ENCODE measurements at places on chromosomes 12 and 14.

- no peak for DNase-seq
Observed at GRCh38 chr14:24177891-24178290, 6.0 kb downstream of the REC8 start.

- no peak for DNase-seq
Observed at GRCh38 chr14:99132821-99133635, 139.0 kb downstream of the BCL11B start.

DNA sequence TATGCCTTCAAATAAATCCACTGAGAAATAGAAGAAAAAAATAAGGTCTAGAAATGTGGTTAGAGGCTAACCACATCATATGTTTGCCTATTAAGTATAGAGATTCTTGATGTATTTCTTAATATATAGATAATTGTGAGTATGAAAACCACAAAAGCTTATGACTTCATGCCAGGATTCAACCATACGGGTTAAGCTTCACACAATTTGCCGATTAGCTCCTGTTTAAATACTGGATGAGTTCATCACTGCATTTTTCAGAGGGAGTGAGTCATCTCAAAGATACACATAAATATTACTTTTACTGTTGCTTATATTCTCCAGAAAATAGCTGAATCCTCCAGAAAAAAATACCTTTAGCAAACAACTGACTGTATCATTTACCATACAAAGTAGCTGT, 79.6 kb downstream of the RPL10L start:
- DNase-seq: no peak

- DNase-seq: no peak
Observed at GRCh38 chr14:75155169-75155568, 21.2 kb downstream of the TMED10 start.

DNA sequence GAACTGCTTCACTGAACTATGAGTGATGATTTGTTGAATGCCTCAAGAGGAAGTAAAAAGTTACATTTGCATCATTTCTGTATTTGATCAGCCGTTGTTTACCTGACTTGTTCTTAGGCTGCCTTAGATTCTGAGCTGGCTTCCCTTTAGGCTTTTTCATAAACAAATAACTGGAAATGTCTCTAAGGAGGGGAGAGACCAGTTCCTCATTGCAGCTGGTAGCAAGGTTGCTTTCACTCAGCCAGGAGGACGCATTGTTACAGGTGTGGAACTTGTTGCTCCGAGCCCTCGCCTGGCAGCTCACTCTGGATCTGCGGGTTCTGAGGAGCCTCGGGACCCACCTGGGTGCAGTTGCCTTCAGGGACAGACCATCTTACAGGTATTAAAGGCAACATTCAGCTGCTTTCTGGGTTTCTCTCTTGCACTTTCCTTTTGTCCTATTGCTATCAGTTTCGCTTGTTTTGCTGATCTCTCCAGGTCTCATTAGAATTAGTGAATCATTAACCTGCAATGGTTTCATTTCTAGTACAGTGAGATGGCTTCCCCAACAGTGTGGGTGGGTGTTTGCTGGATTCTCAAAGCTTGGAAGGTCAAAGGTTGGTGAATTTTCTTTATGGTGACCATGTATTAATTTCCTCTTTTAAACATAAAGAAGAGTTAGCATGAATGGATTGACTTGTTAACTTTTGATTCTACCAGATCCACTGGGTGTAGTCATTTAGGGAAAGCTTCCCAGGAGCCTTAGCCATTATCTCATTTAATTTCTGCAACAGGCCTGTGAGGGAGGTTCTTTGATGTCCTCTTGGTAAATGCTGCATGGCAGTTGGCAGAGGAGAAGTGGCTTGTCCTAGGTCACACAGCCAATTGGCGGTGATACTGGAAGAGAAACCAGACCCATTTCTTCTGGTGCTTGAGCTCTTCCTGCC, at the start of gene PLEKHG7:
Gene PLEKHG7 (plus strand): TSS at position 236 of the 926 bp plus-strand sequence. CDS start 3,643 bp downstream, outside the sequence.
- no peak for DNase-seq

DNA sequence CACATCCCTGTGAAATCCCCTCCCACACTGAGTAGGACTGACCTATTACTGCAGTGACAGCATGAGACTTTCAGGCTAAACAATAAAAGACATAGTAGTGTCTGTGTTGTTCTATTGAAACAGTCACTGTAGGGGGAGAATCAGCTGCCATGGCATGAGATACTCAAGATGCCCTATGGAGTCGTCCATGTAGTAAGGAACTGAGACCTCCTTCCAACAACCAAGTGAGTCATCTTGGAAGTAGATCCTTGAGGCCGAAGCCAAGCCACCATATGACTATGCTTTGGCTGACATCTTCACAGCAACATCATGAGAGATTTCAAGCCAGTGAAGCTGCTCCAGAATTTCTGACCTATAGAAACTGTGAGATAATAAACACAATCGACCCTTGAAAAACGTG, 12.1 kb upstream of the LRP6 start:
- DNase-seq: no peak

- DNase-seq: no peak
Observed at GRCh38 chr14:24613241-24613640, 3.8 kb upstream of the GZMH start.

GRCh38 chr14:87170179-87170578, 822.8 kb downstream of the GALC start:
- no peak for DNase-seq

GRCh38 chr14:70036665-70037064, 152.1 kb downstream of the SLC8A3 start:
- no peak for DNase-seq

DNA sequence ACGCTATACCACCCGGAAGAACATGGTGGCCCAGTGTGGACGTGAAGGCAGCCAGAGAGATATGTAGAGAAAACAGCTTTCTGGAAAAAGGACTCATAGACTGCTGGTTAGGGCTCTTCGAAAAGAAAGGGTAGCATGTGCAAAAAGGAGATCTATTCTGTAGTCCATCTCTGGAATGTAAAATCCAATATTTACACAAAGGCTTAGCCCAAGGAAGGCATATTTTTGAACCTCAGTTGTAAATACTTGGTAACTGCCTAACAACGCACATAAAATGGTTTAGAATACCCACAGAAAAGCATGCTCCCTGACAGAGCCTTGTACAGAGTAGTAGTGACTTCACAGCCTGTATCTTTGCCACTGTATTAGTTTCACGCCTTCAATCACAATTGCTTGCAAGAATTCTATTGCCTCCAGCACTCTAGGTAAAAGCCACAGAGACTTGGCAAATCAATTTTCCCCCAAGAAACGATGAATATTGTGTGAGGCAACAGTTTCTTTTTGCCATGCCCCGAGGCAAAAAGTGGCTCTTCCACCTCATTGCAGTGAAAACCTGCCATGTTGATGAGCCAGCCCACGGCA, 59.2 kb downstream of the TRIM9 start:
- no peak for DNase-seq

DNA sequence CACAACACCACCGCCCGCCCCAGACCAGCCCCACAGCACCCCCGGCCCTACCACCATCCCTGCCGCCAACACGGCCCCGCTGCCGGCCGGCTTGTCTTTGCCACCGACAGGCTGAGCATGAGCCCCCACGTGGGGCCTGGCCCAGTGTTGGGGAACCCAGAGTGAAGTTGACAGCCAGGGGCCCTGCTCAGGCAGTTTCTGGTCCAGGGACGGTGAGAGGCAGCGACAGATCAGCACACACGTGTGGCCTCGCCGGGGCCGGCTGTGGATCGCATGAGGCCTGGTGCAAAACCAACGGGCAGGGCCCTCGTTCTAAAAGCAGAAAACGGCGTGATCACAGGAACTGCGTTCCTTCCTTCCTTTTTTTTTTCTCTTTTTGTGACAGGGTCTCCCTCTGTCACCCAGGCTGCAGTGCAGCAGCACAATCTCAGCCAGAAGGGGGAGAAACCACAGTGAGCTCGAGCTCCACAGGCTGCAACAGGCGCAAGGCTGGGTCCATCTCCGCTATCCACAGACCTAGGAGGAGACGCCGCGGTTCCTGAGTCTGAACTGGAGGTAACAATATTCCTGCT, 50.5 kb upstream of the FBRSL1 start:
- DNase-seq: no peak

DNA sequence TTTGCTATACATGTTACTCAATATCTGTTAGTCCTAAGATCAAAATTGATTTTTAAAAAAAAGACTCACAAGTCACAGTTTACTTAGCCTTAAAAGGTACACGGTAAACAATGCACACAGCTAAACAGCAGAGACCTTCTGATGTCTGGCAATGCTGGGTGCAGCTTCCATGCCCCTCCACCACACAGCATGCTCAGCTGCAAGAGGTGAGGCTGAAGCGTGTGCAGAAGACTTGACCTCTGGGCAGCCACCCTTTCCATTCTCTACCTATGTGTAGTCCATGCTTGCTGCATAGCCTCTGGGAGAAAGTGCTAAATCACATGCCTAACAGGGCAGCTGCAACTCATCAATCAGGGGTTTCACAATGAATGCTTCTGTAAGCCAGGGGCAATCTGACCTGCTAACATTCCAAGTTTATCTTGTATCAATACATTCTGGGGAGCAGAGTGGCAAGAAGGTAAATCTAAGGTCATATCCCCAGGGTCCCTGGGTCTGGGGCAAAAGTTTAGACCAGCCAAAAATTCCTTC, 44.5 kb upstream of the AMN1 start:
- DNase-seq: no peak

- DNase-seq: no peak
Observed at GRCh38 chr14:99559286-99559990, 44.6 kb downstream of the CCDC85C start.

DNA sequence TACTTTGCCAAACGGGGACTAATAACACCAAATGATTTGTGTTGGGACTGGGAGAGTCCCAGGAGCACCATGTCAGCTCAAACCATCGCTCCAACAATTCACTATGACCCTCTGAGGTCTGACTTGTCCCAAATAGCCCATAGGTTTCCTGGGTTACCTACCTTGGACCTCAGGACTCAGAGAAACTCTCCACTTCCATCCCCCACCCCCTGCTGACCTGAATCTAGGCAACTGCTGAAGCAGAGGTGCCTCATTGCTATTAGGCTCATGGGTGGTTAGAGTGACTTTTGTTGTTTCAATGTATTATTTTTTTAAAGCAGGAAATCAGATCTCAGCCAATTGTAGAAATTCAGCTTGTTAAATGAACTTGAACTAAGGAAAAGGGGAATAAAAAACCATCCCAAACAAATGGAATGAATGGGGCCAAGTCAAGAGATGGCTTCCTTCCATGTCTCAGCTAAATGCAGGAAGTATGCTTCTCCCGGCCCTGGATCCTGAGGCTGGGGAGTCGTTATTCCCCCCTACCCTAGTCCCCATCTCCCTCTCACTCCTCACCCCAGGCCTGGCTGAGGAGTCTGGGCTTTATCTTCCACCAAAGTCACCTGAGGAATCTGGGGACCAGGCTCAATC, 80.9 kb upstream of the SLC24A4 start:
- no peak for DNase-seq

DNA sequence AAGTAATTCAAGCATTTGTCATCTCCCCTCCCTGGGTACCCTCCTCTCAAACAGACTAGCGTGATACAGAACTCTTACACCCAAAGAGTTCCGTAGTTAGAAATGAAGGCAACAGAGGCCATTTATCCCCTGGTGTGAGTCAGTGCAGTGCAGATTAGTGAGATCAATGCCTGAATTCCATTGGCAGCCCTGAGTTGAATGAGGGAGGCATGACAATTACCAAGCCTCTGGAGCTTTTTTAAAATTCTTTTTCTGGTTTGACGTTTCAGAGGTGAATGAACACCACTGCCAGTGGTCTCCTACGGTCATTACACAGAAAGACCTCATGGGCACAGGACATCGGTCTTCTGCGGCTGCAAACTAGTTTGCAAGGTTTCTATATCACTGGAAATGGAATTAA, 94.4 kb downstream of the PRIMA1 start:
- no peak for DNase-seq

- DNase-seq: no peak
Observed at GRCh38 chr12:94867066-94867855, 136.2 kb downstream of the NDUFA12 start.

DNA sequence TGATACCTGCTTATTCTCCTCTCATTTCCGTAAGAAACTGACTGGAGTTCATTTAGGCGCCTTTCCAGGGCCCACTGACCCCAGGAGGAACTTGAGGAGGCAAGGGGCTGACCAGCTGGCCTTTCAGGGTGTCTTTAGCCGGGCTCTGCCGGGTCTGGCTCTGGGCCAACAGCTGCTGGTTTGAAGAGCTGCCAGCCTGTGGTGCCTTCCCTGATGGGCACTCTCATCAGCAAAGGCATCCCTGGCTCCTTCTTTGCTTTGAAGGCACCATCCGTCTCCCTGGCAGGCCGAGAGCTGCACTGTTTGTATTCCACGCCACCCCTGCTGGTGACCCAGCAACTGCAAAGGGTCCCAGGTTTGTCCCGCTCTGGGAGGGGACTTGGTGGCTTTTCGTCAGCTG, 42.0 kb downstream of the IQSEC3 start:
- no peak for DNase-seq

DNA sequence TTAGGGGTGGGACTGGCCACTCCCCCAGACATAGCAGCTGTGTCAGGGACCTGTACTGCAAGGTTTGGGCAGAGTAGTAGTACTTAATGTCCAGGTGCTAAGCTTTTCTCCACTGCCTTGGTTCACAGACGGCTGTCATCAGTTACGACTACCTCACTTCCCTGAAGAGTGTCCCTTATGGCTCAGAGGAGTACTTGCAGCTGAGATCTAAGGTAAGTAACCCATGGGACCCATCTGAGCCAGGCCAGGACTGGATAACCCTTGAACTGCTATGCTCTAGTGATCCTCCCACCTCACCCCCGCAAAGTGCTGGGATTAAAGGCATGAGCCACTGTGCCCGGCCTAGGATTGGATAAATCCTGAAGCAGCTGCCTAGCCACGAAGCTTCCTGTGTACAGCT, 22.4 kb downstream of the ADCK1 start:
- no peak for DNase-seq

DNA sequence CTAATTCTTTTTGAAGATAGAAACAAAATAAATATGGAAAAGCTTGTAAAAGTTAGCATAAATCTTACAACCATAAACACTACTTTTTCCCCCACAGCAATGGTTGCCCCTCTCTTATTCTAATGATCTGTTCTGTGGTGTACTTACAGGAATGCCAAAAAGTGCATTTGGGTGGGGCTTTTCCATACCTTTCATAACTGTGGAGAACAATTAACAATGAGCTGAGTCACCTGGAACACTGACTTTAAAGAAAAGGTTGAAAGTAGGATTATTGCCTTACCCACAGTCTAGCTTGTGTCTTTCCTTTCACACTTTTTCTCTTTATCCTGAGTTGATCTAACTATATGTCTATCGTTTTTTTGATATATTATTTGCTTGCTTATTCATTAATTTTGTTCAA, 86.9 kb downstream of the TPH2 start:
- no peak for DNase-seq

DNA sequence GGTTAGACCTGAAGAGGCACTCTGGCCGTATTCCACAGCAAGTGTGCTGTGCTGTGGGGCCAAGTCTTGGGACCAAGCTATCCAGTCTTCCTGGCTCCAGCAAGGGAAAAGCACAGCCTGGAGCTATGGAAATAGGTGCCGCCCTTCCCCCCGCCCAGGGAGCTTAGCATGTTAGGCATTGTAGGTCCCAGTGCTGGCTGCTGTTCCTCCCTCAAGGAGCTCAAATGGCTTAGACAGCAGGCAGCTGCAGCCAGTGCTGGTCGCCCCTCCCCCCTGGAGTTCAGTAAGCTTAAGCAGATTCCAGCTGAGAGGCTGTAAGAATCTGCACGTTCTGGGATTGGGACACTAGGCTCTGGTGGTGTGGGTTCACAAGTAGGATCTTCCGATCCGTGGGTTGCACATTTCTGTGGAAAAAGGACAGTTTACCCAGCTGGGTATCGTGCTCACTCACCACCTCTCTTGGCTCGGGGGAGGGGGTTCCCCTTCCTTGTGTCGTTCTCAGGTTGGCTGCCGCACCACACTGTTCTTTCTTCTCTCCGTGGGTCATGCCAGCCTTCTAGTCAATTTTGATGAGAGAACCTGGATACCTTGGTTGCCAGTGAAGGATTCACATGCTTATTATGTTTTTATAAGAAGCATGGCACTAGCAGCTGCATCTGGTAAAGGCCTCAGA, 127.3 kb downstream of the CNTN1 start:
- DNase-seq: no peak

Measured in AG04449 (cell line).